Retinal pigment epithelial cell (primary cell): ENCODE measurements at places on chromosomes 2 and 18.

DNA sequence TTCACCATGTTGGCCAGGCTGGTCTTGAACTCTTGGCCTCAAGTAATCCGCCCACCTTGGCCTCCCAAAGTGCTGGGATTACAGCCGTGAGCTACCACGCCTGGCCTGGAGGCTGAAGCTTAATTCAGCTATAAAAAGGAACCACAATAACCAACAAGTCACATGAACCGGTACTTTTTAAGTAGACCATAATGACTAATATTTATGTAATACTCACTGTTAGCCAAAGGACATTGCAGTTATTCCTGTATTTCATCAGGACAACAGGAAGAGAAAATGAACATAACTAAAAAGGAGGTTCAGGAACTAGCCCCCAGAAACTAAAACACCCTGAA lies 49.0 kb upstream of the TMEM87B start:
- DNase-seq, result peak; percentile 34

- DNase-seq, result no peak
These were observed 148.0 kb downstream of the CCDC85A start for GRCh38 chr2:56331810-56332209.

GRCh38 chr2:230492107-230492506 lies 76.1 kb downstream of the SP100 start:
- no peak for DNase-seq

GRCh38 chr2:112923967-112924338 lies 13.0 kb downstream of the IL37 start:
- no peak for DNase-seq

- no peak for DNase-seq
These were observed 826 bp downstream of the KCNE4 start for GRCh38 chr2:223052548-223053483.

- no peak for DNase-seq
These were observed 189.2 kb downstream of the SMAD7 start for GRCh38 chr18:48761582-48761981.

DNA sequence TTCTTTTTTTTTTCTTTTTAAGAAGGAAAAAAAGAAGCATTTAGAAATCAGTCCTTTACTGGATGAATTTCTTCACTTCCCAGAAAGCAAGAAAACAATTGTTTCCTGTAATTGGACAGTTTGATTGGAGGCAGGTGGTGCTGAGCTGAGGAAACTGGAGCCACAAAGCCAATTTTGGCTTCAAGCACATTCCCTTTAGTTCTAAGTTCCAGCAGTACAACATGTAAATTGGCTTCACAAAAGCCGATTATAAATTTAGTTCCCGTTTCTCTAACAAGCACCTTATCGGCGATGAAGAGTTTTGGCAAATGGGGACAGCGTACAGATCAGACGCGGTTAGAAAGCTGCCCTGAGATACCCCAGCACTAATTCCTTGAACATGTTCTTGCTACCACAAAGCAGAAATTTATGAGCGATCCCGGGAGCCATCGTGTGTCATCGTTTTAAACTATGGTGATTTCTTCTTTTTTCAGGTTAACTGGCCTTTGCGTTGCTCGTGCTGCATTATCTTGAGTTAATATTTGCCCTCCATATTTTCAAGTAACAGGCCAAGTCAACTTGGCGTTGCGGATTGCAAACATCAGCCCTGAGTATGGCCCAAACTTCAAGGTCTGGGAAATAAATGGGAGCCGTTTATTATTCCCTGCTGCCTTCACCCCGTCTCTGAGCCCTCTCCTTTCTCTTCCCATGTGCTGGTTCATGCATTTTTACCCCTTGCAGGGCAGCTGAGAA lies 190.4 kb upstream of the ID2 start:
- no peak for DNase-seq

GRCh38 chr2:95048825-95049682 lies 23.5 kb downstream of the MAL start:
- DNase-seq, result no peak

GRCh38 chr2:172253190-172254052 lies 150.7 kb upstream of the DLX2 start:
- peak; percentile 97 for DNase-seq
